RWPE1 (cell line): ENCODE measurements at places on chromosomes 7 and 10.
A peak's percentile ranks its signal among the peaks of the same experiment; 100 is the strongest.

- DNase-seq = peak; percentile 12
Observed at GRCh38 chr10:22002591-22003176, 846 bp downstream of the DNAJC1 start.

GRCh38 chr10:127534074-127534473 is 15.0 kb upstream of the NPS start:
- DNase-seq = no peak

DNA sequence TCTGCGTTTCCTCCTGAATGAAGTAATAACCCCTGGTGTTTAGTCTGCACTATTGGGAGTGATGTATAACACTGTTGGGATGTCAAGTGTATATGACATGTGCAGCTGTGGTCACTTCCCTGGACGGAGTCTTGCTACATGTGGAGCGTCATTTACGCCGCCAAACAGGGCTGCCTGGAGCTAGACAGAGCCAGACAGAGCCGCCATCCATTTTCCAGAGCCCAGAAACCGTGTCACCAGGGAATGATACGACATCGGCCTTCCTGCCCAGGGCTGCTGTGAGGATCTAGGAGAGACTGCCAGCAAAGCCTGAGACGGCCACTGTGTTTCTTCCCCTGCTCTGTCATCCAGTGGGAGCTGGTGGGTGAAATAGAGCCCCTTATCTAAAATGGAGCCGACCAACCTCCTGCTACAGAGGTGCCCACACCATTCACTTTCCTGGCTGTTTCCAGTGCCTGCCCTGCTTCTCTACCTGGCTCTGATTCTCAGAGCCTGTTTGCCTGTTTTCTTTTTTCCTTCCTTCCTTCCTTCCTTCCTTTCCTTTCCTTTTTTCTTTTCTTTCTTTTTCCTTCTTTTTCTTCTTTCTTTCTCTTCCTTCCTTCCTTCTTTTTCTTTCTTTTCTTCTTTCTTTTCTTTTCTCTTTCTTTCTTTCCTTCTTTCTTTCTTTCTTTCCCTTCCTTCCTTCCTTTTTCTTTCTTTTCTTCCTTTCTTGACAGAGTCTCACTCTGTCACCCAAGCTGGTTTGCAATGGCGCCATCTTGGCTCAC is 13.3 kb upstream of the FGFR2 start:
- DNase-seq = no peak

GRCh38 chr10:47370878-47371277 is 13.2 kb downstream of the ZNF488 start:
- no peak for DNase-seq

DNA sequence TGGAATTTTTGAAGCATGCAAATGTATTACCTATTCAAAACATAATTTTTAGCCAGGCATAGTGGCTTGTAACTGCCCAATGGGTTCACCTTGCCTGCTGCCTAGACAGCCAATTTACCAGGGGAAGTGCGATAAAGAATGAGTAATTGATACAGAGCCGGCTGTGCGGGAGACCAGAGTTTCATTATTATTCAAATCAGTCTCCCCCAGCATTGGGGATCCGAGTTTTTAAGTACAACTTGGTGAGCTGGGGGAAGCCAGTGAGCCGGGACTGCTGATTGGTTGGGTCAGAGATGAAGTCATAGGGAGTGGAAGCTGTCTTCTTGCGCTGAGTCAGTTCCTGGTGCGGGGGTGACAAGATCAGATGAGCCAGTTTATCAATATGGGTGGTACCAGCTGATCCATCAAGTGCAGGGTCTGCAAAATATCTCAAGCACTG is 29.1 kb upstream of the NRBF2 start:
- DNase-seq = no peak

- DNase-seq = no peak
Observed at GRCh38 chr7:123022576-123022975, 27.1 kb upstream of the TAS2R16 start.

- DNase-seq = peak; percentile 89
Observed at GRCh38 chr7:24378871-24379616, 95.1 kb downstream of the NPY start.

GRCh38 chr10:67676208-67676825 is 19.7 kb downstream of the CTNNA3 start:
- no peak for DNase-seq

- no peak for DNase-seq
Observed at GRCh38 chr7:101357433-101357832, 5.2 kb upstream of the COL26A1 start.

GRCh38 chr10:131997366-131998049 is 15.8 kb upstream of the BNIP3 start:
- DNase-seq = peak; percentile 57

DNA sequence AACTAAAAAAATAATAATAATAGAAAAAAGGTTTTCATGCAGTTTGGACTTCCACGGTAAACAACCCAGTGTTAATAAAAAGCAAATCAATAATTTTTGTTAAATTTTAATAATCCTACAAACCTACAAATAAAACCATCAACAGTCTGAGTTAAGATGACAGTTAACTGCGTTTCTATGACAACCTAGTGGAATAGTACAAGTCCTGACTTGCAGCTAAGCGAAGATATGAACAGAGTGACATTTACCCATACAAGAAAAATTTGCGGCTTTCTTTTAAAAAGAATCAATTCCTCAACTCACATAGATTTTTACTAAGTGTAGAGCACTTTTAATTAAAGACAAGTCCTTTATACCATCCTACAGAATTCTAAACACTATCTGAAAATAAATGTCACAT is 35.6 kb downstream of the VPS41 start:
- peak; percentile 29 for DNase-seq

GRCh38 chr10:73759512-73760115 is 15.4 kb downstream of the SEC24C start:
- no peak for DNase-seq

- no peak for DNase-seq
Observed at GRCh38 chr7:110454713-110455112, 636.2 kb upstream of the LRRN3 start.

DNA sequence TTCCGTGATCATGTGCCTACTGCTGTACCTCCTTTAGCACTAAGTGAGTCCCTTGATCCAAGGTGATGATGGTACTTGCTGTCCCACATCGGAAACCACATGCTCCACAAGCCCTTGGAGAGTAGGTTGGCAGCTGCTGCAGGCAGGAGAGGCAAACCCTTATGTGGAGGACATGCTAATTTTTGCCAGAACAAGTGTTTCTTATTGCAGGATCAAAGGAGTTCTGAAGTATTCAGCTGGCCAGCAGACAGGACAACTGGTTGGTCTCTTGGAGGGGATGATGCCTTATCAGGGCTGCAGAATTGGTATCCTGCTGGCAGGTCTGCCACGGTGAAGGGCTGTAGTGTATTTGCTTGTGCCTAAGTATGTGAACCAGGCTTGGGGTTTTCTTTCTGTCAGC is 36.8 kb downstream of the NACAD start:
- DNase-seq = no peak

DNA sequence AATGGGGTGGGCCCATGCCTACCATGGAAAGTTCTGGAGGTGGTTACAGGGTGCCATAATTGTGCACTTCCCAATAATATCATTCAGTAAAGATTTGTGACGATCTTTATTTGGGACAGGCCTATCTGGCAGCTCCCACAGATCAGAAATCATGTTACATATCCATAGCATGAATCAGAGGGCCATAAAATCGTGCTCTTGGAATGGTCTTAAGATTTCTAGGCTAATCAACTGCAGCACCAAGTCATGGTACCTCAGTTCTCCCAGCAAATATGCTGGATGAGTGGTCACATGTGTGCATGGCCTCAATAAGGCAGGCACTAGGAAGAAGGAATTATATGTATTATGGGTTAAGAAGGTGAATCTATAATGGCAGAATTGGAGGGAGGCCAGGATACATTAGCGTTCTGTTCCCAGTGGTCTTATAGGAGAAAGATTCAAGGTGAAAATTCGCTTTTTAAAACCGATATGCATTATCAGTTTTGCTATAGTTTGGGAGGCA is 134.7 kb downstream of the NRP1 start:
- no peak for DNase-seq

DNA sequence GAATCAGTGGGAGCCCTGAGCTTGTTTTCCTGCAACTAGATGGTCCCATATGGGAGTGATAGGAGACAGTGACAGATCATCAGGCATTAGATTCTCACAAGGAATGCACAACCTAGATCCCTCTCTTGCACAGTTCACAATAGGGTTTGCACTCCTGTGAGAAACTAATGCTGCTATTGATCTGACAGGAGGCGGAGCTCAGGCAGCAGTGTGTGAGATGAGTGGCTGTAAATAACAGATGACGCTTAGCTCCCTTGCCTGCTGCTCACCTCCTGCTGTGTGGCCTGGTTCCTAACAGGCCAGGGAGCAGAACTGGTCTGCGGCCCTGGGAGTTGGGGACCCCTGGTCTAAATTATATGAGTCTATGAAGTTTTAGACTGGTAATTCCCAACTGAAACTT is 3.9 kb downstream of the MIOS start:
- no peak for DNase-seq

- DNase-seq = no peak
Observed at GRCh38 chr10:37222046-37222445, 96.6 kb downstream of the ANKRD30A start.

- no peak for DNase-seq
Observed at GRCh38 chr7:117014099-117014656, 60.9 kb downstream of the ST7 start.

GRCh38 chr7:33183504-33183903 is 54.1 kb downstream of the BBS9 start:
- no peak for DNase-seq

DNA sequence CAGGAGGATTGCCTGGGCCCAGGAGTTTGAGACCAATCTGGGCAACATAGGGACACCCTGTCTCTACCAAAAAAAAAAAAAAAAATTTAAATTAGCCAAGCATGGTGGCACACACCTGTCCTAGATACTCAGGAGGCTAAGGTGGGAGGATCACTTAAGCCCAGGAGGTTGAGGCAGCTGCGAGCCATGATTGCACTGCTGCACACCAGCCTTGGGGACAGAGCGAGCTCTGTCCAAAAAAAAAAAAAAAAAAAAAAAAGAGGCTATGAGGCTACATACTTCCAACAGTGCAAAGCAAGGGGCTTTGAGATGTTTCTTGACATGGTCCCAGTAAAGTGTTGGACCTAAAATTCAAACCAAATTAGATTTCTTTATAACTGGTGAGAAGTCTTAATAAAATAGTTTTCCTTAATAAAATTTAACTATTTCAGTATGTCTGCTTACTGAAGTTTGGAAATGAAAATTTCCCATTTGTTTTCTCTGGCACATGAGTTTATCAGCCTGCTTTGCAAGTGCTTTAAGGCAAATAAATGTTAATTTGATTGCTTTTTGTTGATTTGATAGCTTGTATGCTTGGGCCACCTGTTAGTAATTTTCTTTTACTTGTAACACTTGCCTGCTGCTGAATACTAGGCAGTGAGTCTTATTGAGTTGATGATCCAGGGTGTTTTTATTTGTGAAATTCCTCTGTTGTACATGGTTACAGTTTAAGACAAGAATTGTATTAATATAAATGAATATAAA is 16.1 kb downstream of the CALU start:
- no peak for DNase-seq

DNA sequence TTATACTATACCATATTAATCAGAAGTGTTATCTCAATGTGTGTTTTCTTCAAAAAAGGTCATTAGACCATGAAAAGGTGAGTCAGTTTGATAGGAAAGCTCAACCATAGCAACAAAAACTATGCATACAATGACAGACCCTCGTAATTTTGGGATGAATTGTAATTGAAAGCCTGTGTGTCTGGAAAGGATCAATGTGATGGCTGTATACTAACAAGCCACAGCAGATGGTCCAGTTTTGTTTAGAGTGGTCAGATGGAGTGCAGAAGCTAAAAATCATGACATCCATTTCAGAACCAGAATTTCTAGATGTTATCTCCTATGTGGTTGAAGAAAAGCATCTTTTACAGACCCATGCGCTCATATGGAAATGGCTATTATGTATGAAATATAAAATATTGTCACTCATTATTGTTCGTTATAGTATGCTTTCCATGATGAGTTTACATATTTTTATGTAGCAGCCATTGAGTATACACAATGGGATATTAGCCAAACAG is 88.3 kb upstream of the CNTNAP2 start:
- DNase-seq = no peak

GRCh38 chr10:66049335-66049734 is 876.5 kb upstream of the LRRTM3 start:
- no peak for DNase-seq

DNA sequence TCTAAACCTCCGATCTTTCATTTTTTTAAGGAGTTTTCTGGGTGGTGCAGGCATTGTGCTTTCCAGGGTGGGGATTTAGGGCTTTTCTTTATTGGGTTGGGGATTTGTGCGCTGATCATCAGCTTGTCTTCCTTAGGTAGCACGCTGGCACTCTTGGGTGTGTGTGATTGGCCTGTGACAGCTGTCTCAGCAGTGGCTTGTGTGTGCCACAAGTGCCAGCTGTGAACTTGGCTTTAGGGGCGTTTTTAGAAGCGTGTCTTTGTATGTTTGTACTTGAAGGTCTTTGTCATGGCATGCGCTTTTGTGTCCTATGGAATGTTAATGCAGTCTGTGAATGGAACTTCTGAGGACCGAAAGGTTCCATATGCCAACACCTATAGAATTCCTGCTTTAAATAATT is 788 bp downstream of the AKAP9 start:
- DNase-seq = peak; percentile 20

- DNase-seq = no peak
Observed at GRCh38 chr10:46226900-46227558, 59.8 kb upstream of the ANTXRL start.

DNA sequence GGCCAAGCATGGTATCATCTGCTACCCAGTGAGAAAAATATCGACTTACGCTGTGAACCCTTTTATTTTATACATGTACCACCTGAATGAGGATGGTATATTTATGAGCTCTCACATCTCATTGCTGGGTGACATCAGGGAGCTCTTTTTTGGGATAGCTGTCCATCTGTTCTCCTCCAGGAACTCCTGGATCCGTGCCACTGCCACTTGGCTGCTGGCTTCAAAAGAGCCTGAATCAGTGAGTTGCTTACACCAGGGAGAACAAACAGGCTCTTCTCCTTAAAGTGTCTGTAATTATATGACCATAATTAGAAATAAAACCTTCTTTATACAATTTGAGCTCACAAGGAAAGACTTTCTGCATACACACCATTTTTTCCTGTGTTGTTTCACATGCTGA is 106.2 kb downstream of the KAT6B start:
- no peak for DNase-seq

GRCh38 chr10:15053061-15053460 is 9.3 kb downstream of the OLAH start:
- DNase-seq = no peak

GRCh38 chr7:142740786-142741185 is 8.5 kb upstream of the PRSS1 start:
- DNase-seq = no peak

GRCh38 chr7:134873253-134873652 is 93.8 kb downstream of the CALD1 start:
- DNase-seq = no peak
